ENCODE measurements at places on chromosomes 2 and 18.

GRCh38 chr2:237118025-237118424, 32.3 kb downstream of the COPS8 start:
- H3K27ac ChIP-seq: no peak overlapping the region
- H3K4me1 ChIP-seq: no peaks in the 10 kb centered on the region
- no peak overlapping the region for H3K4me3 ChIP-seq
- H3K36me3 ChIP-seq: no peaks in the 10 kb centered on the region
- DNase-seq: no peak
- no peaks in the 10 kb centered on the region for H3K27me3 ChIP-seq

- DNase-seq: no peak
- no peak overlapping the region for H3K4me3 ChIP-seq
- H3K36me3 ChIP-seq: no peaks in the 10 kb centered on the region
- no peak overlapping the region for H3K27ac ChIP-seq
These were observed 144.3 kb downstream of the BCL2 start for GRCh38 chr18:63175264-63175663.

GRCh38 chr2:10890706-10891270, 20.9 kb upstream of the KCNF1 start:
- H3K4me1 ChIP-seq: no peaks in the 10 kb centered on the region
- no peak overlapping the region for H3K4me3 ChIP-seq
- no peaks in the 10 kb centered on the region for H3K27me3 ChIP-seq
- H3K27ac ChIP-seq: no peak overlapping the region
- DNase-seq: no peak
- H3K36me3 ChIP-seq: no peaks in the 10 kb centered on the region

DNA sequence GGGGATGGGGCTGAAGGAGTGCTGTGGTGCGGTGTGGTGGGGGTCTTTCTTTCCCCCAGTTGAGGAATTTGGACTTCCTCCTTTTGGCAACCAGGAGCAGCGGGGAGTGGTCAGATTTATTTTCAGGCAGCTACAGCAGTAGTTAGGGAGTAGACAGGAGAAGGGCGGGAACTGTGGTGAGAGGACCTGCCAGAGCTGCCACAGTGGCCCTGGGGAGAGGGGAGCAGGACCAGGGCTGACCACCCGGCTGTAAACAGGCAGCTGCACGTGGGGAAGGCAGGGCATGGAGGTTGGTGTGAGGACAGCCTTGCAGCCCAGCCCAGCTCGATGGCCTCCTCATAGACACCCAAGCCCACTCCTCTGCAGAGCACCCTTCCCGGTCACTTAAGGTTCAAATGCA, 197.2 kb downstream of the GLI2 start:
- no peak for DNase-seq
- H3K4me3 ChIP-seq: no peak overlapping the region
- H3K27me3 ChIP-seq: peaks cover 14% of the 10 kb centered on the region
- no peaks in the 10 kb centered on the region for H3K4me1 ChIP-seq
- no peaks in the 10 kb centered on the region for H3K36me3 ChIP-seq

GRCh38 chr2:219636144-219636915, 8.9 kb downstream of the SLC4A3 start:
- H3K4me3 ChIP-seq: no peak overlapping the region
- H3K4me1 ChIP-seq: no peaks in the 10 kb centered on the region
- no peaks in the 10 kb centered on the region for H3K27me3 ChIP-seq
- no peak for DNase-seq
- H3K36me3 ChIP-seq: no peaks in the 10 kb centered on the region
- no peak overlapping the region for H3K27ac ChIP-seq

- no peak overlapping the region for H3K27ac ChIP-seq
- no peak for DNase-seq
- H3K27me3 ChIP-seq: no peaks in the 10 kb centered on the region
- no peaks in the 10 kb centered on the region for H3K4me1 ChIP-seq
These were observed 397.7 kb downstream of the NUP35 start for GRCh38 chr2:183521911-183522310.

- peaks cover 5% of the 10 kb centered on the region for H3K4me1 ChIP-seq
- H3K4me3 ChIP-seq: no peak overlapping the region
- DNase-seq: no peak
- H3K36me3 ChIP-seq: no peaks in the 10 kb centered on the region
These were observed 76.0 kb upstream of the SESTD1 start for GRCh38 chr2:179340678-179341077.

DNA sequence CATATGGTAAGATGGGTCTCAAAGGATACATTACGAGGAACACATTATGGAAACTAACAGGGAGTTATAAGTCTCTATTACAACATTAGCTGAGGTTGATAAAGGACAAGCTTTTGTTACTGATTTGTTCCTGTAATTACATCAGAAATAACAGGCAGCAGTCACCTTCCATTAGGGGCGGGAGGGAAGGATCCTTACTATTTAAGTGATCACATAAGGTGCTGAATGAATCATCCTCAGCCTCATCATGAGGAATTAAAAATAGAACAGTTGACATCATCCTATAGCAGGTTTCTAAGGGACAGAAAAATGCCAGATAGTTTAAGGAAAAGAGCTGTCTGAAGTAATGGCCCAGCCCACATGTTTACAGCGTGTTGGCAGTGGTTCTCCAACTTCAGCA, 86.9 kb upstream of the MGAT5 start:
- H3K27me3 ChIP-seq: no peaks in the 10 kb centered on the region
- no peaks in the 10 kb centered on the region for H3K4me1 ChIP-seq
- no peaks in the 10 kb centered on the region for H3K36me3 ChIP-seq
- DNase-seq: no peak
- no peak overlapping the region for H3K27ac ChIP-seq
- no peak overlapping the region for H3K4me3 ChIP-seq

DNA sequence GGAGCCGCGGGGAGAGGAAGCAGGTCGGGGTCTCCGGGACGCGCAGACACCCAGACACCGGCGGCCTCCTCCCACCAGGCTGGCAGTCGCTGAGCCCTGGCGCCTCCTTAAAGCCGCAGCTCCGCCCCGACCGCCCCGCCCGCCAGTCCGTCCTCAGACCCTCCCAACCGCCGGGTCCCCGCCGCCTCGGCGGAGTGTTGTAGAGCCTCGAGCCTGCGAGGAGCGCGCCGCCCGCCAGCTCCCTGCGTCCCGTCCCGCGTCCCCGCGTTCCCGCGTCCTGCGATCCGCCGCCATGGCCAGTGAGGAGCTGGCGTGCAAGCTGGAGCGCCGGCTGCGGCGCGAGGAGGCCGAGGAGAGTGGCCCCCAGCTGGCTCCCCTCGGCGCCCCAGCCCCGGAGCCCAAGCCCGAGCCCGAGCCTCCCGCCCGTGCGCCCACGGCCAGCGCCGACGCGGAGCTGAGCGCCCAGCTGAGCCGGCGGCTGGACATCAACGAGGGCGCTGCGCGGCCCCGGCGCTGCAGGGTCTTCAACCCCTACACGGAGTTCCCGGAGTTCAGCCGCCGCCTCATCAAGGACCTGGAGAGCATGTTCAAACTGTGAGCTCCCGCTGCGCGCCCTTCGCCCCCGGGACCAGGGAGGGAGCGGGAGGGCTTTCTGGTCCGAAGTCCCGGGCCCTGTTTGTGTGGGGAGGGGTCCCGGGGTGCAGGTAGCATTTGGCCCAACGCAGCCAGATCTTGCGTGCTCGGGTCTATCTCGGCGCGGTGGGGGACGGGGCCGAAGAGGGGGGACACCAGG, at the start of gene EFHD1:
TSS of gene EFHD1 (plus strand) at position 192 of the 793 bp plus-strand sequence. CDS start at position 293, 101 bp downstream.
- peak within 1 kb of the TSS; percentile 35 for H3K4me3 ChIP-seq
- H3K4me1 ChIP-seq: no peaks in the 10 kb centered on the region
- H3K27ac ChIP-seq: peak within 1 kb of the TSS; percentile 20
- DNase-seq: peak; percentile 85

DNA sequence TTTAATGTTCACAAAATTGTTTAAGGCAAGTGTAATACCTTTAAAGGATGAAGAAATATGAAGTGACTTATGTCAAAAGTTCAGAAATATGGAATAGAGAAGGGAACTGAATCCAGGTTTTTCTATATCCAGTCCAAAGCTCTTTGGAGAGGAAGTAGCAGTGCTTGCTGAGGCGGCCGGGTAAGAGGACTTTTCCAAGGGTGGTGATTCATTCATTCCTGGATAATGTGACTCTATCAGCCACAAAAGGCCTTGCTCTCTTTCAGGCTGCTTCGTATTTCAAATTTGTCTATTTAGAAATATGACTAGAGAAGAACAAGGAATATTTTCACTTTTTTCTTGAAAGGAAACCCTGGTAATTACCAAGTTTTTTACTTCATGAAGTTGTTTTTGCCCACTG, 830.1 kb upstream of the ZEB2 start:
- DNase-seq: no peak
- no peak overlapping the region for H3K27ac ChIP-seq
- no peaks in the 10 kb centered on the region for H3K36me3 ChIP-seq
- H3K4me3 ChIP-seq: no peak overlapping the region
- no peaks in the 10 kb centered on the region for H3K4me1 ChIP-seq
- H3K27me3 ChIP-seq: no peaks in the 10 kb centered on the region

- no peaks in the 10 kb centered on the region for H3K36me3 ChIP-seq
- H3K4me3 ChIP-seq: no peak overlapping the region
- no peak overlapping the region for H3K27ac ChIP-seq
- no peak for DNase-seq
These were observed 17.2 kb upstream of the TMEM200C start for GRCh38 chr18:5912566-5912965.

All from left lung (tissue), 14 donors.